Erythroblast (primary cell): ENCODE measurements at places on chromosomes 13 and 19.
A peak's percentile ranks its signal among the peaks of the same experiment; 100 is the strongest.

- peak; percentile 84 for DNase-seq
These were observed 323.0 kb downstream of the DNAJC15 start for GRCh38 chr13:43346427-43346826.

DNA sequence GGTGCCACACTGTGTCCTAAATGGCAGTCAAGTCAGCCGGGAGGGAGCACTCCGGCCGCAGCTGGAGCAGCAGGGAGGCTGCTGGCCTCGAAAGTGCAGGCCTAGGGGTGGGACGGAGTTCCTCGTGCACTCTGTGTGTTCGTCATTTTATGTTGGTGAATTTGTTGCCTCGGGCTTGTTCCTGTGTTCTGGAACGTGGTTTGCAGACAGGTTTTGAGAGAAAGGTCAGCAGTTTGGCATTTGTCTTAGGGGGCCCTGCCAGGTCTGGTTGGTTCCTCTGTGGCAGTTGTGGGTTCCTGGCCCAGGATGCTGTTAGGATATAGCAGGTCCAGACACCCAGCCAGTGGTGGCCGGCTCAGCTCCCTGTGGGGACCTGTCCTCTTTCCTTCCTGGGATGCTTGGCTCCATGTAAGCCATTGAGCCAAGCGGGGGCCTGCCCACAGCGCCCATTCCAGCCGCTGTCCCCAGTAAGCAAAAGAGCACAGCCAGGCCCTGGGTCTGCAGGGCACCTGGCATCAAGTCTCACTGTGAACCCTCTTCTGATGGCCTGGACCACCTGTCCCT is 30.0 kb downstream of the MPHOSPH8 start:
- DNase-seq = no peak

- DNase-seq = peak; percentile 53
These were observed 698 bp downstream of the KANK2 start for GRCh38 chr19:11196406-11197287.

DNA sequence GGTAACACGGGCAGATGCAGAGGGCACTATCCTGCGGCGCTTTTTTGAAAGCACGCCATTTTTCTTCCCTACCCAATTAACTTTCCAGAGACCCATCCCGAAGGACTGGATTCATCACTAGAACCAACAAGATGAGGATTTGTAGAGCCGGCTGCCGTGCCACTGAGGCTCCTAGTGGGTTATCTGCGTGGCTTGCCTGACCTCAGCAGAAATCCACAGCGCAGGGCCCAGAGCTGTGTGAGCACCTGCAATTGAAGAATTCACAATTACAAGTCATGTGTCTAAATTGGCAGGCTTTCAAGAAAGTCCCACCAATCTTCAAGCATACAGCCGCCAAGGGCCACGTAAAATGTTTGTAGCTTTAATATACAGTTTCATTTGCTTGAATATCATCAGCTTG is 75.5 kb downstream of the ALOX5AP start:
- DNase-seq = no peak

DNA sequence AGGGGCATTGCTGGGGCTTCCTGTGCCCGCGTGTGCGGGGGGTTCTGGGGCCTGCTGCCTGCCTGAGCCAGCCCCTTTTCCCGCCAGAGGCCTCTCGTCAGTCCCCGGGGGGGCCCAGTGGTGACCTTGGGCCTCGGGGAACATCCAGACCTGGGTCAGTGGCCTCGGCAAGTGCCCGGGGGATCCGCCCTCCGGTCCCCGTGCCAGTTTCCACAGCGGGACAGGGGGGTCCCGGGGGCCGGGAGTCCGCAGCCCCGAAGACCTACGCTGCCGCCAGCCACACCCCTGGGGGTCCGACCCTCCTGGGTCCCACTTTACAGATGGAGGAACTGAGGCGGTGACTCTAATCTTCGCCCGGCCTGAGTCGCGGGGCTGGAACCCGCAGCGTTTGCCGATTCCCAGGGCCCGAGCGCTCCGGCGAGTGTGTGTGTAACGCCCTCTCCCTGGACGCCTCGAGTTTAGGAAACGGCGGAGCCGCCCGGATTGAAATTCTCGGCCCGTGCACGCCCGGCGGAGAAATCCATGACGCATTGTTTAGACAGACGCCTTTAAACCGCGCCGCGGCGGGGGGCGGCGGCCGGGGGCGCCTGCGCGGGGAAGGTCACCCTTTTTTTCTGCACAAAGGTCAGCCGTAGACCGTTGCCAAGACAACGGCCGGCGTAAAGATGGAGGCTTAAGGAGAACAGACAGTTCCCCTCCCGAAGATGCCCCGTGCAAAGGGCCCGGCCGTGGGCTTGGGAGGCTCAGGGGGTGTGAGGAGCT is 39.3 kb downstream of the EFNA2 start:
- DNase-seq = no peak

- peak; percentile 89 for DNase-seq
These were observed 2.1 kb upstream of the HOOK2 start for GRCh38 chr19:12777217-12778016.

DNA sequence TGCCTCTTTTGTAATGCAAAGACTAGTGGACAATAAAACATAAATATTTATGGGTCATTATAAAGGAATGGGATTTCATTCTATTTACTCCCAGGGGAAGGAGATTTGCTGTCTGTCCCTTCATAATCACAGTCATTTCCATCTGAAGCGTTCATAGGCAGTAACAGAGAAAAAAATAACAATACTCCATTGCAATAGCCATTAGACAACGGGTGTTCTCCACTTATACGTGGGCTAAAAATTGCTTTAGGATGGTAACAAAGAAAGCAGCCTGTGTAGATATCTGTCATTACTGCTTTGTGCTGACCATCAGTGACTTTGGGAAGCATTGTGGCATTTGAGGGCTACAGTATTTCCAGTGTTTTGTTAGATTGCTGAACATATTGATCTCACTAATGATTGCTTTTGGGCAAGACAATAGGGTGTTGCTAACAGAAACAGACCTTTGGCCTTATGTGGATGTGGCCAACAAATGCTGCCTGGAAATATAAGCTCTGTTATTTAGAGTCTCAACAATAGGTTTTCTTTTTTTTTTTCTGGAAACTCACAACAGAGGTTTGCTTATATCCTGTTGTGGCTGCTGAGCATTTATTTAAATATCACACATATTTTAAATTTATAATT is 355.2 kb downstream of the MTUS2 start:
- DNase-seq = no peak

GRCh38 chr13:86864376-86864775 is 806.8 kb upstream of the SLITRK5 start:
- DNase-seq = no peak

GRCh38 chr13:33633701-33634545 is 184.0 kb upstream of the RFC3 start:
- DNase-seq = no peak

DNA sequence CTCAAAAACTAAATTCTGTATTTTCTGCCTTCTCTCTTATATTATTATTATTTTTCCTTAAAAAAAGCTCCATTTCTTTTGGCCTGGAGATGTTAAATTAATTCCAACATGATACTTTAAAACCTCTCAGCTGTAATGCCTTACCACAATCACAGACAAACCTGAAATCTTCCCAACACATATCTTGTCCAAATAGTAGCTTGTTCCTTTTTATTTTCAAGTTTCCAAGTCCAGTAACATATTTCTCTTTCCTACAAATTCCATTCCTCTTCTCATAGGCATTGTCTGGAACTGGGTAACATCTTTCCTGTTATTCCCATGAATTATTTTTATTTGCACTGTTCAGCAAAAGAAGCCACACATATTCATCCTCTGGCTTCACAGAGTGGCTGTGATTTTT is 137.0 kb downstream of the SLITRK6 start:
- no peak for DNase-seq

GRCh38 chr13:30143666-30144400 is 163.5 kb downstream of the KATNAL1 start:
- DNase-seq = no peak

DNA sequence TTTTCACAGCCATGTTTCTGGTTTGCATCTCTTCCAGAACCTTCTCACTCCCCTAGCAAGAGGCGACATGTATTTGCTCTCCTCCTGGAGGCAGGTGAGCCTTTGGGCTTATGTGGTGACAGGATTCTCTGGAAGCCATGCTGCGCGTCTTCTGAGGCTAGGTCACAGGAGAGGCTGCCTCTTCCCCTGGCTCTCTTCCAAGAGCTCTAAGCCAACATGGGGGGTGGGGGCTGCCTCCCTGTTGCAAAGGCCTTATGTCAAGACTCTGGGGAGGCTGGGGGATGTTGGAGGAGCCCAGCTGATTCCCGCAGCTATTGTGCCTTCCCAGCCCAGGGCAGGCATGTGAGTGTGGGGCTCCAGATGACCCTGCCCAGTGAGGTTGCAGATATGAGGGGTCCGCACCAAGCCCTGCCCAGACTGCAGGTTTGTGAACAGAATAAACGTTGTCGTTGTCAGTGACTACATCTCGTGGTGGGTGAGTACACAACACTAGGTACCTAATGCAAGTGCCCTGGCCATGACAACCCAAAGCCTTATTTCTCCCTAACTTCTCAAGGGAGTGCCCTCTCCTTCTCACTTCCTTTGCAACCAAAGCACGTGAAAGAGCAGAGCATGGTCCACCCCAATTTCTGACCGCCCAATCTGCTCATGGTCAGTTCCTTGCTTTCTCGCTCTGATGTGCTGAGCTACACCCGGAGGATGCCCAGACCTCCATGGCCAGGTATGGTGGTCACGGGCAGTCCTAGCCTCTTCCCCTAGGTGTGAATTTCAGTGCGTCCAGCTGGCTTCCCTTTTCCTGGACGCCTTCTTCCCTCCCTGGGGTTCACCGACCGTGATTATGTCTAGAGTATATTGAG is 44.9 kb downstream of the TEX29 start:
- DNase-seq = no peak

DNA sequence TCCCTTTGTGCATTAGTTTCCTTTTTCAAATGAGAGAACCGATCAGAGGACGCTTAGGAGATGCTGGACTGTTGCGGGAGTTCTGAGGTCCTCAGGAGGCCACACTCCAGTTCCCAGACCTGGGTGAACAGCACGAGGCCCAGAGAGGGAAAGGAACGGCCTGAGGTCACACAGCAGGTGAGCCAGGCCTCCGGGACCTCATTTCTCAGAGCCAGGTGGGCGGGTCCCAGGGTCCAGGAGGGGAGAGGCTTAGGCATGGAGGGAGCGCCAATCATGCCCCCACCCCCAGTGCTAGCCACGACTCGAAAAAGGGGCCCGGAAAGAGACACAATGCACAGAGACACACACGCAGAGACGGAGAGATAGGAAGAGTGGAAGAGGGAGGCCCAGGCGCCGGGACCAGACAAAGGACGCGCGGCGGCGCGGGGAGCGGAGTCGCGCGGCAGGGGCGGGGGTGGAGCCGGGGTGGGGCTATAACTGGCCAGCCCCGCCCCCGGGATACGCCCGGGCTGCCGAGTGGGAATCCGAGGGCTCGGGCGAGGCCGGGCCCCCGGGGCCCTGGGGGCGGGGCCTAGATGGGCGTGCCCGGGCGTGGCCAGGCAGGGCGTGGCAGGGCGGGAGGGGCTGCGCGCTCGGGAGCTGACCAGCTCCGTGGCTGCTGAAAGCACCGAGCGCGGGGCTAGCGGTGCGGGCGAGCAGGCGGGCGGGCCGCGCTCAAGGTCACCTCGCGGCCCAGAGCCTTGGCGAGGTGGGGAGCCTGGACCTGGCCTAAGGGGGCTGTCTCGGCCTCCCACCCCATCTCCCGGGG is 1.6 kb downstream of the ELAVL3 start:
- peak; percentile 65 for DNase-seq

- no peak for DNase-seq
These were observed 17.0 kb upstream of the TDRD3 start for GRCh38 chr13:60379837-60380565.

DNA sequence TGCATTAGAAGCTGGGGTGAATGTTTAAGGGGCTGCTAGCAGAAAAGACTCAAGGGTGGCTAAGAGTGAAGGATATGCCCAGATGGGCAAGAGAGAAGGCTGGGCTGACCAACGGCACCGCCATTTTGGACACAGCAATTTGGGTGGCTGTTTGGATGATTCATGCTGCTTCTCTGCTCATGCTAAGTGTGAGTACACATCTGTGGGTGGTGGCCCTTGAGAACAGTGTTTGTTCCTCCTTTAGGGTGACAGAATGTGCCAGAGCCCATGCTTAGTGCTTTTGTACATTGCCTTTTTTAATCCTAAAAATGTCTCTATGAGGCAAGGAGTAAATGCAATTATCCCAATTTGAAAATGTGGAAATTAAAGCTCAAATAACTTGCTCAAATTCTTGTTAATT is 9.8 kb downstream of the CBY2 start:
- no peak for DNase-seq

- DNase-seq = no peak
These were observed 54.5 kb downstream of the ATP7B start for GRCh38 chr13:51956717-51957116.

DNA sequence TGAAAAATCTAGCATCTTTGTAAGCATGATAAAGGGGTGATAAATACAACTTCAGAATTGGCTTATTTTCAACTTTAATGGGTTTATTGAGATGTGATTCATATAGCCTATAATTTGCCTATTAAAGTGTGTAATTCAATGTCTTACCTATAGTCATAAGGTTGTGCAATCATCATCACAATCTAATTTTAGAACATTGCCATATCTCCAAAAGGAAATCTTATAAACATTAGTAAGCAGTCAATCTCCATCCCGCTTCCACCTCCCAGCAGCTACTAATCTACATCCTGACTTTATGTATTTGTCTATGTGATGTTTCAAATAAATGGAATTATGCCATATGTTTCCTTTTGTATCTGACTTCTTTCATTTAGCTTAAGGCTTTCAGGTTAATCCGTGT is 145.2 kb upstream of the KLHL1 start:
- DNase-seq = no peak

DNA sequence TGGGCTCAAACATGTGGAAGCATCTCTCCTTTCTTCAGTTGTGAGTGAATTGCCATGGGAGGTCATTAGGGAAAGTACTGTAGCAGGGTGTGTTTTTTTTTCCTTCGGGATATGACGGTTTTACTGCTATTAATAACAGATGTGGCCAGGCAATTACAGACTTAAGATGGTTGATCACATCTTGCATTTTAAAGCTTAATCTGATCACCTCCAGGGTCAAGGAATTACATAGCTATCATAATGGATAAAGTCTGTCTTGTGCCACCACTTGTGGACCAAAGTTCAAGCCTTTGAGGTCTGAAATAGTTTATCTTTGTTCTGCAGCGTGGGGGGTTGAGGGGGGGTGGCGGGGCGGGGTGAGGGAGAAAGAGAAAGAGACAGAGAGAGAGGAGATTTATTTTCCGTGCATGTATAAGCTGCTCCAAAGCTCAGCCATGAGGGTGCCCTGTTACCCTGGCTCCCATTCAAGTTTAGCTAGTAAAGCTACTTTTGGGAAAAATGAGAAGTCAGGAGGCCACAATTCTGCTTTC is 5.5 kb upstream of the SERP2 start:
- DNase-seq = peak; percentile 72
